ENCODE measurements at places on chromosomes 3 and 15.

GRCh38 chr3:187987187-187987586 is 166.8 kb upstream of the LPP start:
- DNase-seq: no peak

- no peak for DNase-seq
Observed at GRCh38 chr15:69587723-69588426, 135.3 kb downstream of the RPLP1 start.

DNA sequence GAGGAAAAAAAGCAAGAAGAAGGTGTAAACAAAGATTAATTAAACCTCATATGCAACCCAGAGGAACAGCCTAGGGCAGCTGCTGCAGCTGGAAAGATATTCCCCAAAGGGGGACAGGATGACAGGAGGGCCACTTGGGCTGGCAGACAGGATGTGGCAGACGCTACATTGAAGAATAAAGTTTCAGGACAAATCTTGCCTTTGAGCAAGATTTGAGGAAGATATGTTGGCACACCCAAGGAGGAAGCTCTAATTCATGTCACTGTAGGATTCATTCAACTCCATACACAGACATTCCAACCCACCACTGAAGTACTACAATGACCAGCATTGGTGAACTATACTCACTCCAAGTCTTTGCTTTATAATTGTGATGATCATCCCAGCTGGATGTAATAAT is 504.0 kb downstream of the SHQ1 start:
- no peak for DNase-seq

DNA sequence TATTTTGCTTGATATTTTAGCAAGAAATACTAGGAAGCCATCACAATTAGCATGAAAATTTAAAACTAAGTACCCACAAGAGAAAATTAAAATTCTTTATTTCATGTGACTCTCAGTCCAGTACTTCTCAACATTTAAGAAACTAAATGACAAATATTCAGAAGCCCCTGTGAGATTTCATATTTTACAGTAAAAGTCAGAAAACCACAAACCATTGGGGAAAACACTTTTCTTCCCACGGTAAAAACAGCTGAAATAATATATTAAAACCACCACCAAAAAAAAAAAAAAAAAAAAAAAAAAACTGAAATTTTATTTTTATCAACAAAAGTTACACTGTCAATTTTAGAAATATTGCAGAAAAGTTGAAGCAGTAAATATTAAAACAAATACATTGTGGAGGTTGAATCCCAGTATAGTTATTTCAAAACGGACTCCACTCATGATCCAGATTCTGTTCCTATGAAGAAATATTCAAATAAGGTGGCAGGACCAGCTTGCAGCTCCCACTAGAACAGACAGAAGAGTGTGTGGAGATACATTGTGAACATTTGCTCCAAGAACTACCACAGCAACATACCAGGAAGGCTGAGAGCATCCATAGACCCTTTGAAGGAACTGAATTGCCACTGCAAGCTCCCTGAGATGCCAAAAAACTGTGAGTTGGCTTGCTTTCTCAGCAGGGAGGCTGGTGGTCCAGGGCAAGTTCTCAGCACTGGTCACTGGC is 308.2 kb downstream of the CTNNB1 start:
- no peak for DNase-seq

GRCh38 chr3:127887321-127887720 is 27.7 kb upstream of the KBTBD12 start:
- no peak for DNase-seq

DNA sequence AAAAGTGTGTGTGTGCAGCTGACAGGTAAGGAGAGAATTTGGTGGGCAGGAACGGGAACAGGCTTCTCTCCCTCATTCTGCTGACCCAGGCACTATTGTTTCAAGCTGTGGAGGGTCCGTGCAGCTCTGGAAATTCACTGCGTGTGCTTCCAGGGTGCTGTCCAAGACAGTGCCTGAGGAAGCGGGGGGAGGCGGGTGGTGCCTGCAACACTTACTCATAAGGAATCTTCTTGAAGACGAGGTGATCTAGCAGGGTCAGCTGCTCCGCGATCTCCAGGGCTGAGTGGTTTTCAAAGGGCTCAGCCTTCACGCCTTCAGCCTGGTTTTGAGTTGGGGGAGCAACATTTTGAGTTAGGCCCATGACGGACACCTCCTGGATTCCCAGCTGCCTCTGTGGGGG is 46.6 kb upstream of the CTSH start:
- DNase-seq: no peak

DNA sequence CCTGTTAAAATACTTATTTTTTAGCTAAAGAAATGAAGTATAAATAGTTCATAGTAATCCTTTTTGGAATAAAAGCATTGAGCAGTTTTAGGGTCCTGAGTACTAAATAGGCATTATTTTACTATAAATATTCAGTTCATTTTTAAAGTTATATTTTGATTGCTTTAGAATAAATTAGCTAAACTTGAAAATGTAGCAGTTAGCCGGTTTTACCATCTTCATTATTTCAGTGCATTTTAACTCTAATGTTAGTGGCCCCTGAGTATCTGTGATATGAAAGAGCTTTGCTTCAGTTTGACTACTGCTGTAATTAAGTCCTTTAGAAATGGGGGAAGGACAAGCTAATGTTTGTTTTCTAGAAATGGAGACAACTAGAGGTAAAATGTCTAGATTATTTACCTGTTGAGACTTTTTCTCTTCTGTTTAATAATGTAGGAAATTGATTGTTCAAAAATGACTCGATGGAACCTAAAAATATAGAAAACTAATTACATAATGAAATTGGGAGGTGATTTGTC is 3.6 kb downstream of the SMC4 start:
- DNase-seq: no peak

DNA sequence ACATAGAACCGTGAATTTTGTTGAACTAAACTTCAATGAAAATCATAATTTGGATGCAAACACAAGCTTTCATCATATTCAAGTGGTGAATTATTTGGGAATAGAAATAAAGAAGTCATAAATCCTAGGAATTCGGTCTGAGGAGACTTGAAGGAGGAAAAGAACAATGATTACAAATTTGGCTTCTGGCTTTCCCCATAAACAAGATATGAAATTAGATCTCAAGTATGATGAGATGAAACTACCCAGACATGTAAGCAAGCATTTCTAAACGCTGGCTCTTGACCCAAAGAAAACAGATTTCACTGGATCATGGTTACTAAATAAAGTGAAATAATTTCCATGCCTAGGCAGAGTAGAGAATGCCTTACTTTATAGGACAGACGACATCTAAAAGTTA is 146.9 kb upstream of the LRTM1 start:
- DNase-seq: no peak

DNA sequence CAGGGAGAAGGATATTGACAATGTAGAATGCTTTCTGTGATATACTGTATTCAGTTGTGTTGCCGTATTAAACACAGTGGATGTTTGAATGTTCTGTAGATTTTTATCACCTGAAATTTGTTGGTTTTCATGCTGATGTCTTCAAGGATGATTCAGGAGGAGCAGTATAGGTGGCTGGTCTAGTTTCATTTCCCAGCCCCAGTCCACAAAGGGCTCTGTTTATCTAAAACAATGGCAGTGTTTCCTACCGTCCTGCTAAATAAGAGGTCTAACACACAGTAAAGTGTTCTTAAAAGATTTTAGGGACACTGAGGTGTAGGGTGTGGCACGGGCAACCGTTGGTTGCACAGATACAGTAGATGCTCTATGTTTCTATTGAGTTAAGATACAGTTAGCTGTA is 26.0 kb downstream of the NEO1 start:
- DNase-seq: no peak

- DNase-seq: peak; percentile 25
Observed at GRCh38 chr15:50854601-50855490, 53.6 kb upstream of the AP4E1 start.

GRCh38 chr15:100193277-100193860 is 148.4 kb downstream of the ADAMTS17 start:
- DNase-seq: no peak

- no peak for DNase-seq
Observed at GRCh38 chr3:156253150-156253549, 132.8 kb downstream of the KCNAB1 start.

DNA sequence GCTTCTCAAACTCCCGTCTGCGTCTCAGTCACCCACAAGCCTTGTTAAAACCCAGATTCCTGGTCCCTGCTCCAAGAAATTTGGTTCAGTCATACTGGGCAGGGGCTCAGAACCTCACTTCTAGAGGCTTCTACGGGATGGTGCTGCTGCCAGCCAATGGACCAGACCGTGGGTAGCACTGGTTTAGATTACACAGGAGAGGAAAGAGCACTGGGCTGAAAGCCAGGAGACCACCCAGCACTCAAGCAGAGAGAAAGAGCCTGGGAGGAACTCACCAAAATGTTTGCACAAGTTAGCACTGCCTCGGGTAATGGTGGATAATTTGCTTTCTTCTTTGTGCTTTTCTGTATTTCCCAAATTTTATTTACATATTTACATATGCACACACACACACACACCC is 46.9 kb upstream of the MUC13 start:
- no peak for DNase-seq

DNA sequence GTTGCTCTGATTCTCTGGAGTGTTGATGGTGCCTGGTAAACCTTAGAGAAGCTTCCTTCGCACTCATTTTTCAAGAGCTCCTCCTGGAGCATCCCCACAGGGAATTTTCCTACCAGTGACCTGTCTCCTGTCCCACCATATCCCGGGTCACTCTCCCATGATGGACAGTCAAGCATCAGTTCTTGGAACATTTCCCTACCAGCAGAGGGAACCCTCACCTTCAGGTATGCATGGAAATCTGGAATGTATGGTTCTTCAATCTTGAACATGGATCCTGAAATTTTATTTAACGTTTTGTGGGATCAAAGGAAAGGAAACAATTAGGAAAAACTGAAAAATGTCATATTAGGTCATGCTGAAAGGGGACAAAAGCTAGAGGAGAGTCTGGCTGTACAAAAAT is 153.8 kb downstream of the SPATA16 start:
- DNase-seq: no peak

GRCh38 chr3:192313605-192314004 is 413.7 kb downstream of the FGF12 start:
- no peak for DNase-seq

DNA sequence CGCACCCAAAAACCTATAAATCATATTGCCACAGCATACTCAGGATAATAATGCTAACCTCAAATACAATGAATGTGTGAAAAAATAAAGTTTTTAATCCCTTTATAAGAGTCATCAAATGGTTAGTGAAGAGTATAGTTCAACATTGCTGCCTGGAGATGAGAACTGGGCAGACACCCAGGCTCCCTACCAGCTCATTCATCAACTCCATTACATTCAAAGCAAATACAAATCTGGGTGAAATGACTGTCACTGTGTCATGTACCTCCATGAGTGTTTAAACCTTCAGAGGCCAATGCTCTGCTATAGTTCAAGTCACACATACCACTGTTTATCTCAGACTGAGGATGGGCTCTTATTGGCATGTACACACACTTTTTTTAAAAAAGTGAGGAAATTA is 167.2 kb upstream of the KCNMB2 start:
- DNase-seq: no peak

GRCh38 chr15:72468103-72468502 is 6.0 kb upstream of the ARIH1 start:
- no peak for DNase-seq

DNA sequence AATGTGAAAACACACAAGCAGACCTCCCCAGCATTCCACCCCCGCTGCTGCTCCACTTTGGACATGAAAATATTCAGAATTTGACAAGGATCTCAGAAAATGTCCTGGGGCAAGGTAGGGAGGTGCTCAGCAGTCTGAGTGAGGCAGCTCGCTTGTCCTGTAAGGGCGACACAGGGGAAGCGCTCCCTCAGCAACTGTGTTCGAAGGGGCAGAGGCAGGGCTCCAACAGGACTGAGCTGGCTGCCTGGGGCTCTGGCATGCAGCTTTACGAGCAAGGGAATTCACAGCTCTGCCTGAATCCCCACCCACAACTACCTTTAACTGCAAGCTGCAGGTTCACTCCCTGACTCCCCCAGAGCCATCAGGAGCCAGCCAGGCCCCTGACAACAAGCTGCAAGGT is 287.0 kb upstream of the LYSMD4 start:
- DNase-seq: no peak

DNA sequence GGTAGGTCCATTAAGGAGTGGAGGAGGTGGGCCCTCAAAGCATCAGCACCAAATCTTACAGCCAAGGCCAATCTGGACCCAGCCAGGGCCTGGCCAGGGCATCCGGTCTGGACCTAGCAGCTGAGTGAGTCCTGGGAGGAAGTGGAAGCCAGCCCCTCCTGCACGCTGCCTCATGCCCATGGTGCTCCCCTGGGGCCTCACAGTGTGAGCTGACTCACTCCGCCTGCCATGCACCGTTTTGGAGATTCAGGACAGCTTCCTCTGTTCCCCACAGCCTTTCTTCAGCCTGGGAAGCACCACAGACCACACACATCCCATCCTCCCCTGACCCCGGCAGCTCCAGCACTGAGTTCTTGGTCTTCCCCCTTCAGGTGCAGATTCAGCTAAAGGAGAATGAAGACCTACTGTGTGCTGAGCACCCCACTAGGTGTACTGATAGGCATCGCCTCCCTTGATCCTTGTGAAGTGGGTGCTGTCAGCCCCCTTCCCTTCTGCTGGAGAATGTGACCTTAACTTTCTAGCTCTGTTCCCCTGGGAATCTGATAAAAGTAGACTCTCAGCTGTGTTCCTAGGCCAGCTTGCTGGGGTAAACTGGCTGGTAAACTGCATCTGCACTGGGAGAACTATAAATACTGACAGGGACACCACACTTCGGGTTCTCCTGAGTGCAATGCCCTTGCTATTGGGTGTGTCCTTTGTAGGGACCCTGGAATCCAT is 36.8 kb upstream of the SEC13 start:
- no peak for DNase-seq

DNA sequence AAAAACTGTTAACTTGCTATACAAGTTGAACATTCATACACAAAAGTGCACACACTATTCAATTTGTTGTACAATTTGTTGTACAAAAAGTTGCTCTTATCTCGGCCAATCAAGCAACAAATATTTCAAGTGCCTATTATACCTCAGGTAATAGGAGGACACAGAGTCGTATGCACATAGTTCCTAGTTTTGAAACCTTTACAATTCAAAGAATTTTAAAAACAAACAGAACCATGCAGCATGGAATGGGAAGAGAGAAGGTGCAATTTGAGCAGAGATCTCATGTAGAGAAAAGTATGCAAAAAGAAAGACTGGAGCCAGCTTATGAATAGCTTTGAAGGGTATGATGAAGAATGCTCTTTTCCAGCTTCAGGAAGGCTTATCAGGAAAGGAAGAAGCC is 46.5 kb upstream of the ARPP19 start:
- DNase-seq: no peak

Measured in GM12891 (cell line).